ENCODE measurements at places on chromosomes 2 and 18.

DNA sequence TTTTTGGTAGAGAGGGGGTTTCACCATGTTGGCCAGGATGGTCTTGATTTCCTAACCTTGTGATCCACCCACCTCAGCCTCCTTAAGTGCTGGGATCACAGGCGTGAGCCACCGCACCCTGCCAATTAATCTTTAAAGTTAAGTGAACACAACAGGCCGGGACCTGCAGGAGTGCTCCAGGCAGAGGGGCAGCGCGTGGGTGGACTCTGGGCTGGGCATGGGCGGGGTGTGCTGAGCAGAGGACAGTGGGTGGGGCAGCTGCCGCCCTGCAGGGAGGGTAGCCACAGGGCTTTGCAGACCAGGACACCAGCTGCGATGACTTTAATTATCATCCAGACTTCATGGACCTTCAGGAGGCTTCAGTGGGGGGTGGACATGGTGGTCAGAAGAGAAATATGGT, 8.8 kb upstream of the GPR148 start:
- DNase-seq, result no peak

GRCh38 chr2:190649798-190650390, 1.0 kb downstream of the NAB1 start:
- DNase-seq, result no peak

- DNase-seq, result no peak
These were observed 150.6 kb upstream of the EPC2 start for GRCh38 chr2:148493822-148494563.

DNA sequence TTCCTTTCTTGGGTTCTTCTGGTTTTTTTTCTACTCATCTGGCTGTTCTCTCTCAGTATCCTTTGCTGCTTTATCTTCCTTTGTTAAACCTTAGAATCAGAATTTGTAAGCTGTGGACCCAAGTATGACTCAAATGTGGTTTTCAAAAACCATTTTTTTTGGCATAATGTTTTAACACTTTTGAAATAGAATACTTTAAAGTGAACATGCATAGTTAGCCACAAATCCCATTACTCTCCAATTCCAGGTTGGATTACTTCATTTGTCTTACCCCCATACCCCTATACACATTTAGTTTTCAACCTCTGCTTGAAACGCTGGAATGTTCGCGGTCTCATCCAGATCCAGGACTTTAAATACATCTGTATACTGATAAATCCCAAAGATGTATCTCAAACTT, 29.1 kb downstream of the ALMS1 start:
- DNase-seq, result no peak

- DNase-seq, result no peak
These were observed 43.1 kb downstream of the TNS1 start for GRCh38 chr2:217959723-217960122.

- no peak for DNase-seq
These were observed 287.2 kb upstream of the LINC00305 start for GRCh38 chr18:64436111-64436510.

- peak; percentile 88 for DNase-seq
These were observed at the start of gene ADNP2 for GRCh38 chr18:80108739-80109675. TSS of gene ADNP2 (plus strand) at chr18:80109262. CDS start at chr18:80117543, 8,281 bp downstream.

DNA sequence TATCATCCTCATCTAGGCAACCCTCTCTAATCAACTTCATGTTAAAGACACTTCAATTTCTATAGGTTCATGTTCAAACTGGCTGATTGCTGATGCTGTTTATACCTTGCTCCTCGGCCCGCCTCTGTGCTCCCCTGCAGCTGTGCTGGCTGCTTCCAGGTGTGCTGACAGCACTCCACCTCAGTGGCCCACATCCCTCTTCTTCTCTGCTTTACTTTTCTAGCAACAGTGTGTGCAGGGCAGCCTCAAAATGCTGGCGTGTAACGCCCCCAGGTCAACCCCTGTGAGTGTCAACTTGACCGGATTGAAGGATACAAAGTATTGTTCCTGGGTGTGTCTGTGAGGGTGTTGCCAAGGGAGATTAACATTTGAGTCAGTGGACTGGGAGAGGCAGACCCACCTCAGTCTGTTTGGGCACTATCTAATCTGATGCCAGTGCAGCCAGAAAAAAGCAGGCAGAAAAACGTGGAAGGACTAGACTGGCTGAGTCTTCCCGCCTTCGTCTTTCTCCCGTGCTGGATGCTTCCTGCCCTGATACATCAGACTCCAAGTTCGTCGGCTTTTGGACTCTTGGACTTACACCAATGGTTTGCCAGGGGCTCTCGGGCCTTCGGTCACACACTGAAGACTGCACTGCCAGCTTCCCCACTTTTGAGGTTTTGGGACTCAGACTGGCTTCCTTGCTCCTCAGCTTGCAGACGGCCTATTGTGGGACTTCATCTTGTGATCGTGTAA, 94.7 kb downstream of the COL6A3 start:
- no peak for DNase-seq

DNA sequence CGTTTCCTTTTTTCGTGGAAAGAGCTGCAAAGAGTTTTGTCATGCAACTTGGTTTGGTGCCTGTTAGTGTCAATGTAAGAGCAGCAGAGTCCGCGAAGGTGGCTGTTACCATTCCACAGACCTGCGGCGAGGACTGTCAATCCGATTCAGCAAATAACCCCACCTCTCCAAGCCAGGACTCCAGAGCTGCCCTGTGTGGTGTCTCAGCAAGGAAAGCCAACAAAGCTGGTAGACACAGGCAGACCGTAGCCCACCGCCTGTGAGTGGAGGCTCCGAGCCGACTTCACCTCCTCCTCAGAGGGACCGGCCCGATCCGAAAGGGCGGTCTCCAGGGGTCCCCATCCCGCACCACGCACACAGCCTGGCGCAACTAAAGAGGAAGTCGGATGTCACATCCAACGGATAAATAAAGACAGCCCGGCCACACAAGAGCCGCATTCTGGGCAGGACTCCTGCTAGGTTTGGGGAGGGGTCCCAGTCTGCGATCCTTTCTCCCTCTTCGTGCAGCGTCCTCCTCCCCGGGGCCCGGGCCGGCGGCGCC, 819 bp downstream of the ANKRD44 start:
- peak; percentile 32 for DNase-seq

DNA sequence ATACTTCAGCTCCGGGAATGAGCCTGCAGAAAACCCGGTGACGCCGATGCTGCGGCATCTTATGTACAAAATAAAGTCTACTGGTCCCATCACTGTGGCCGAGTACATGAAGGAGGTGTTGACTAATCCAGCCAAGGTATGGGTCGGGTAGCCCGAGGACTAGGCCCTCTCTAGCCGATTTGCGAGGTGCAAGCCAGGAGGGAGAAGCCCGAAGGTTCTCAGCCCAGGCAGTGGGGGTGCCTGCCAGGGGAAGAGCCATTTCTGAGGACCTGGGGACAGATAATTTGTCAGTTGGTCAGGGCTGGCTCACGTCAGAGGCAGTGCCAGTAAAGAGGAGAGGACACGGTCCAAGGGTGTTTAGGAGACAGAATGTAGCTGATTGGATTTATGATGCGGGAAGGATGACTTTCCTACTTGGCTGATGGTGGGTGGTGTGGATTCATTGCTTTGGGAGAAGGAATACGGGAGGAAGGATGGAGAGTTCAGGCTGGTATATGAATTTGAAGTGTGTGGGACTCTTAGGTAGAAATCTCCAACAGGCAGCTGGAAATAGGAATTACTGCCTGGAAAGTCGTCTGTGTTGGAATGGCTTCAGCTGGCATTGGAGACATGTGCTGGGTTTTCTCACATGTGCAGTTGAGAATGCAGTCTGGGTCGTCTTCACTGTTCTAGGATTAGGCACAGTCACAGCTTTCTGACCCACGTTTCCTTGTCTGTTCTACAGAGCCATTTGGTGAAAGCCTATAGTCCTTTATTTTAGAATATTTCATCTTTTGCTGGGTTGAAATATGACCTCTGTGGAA, 874 bp downstream of the NDUFAF7 start:
- no peak for DNase-seq

- DNase-seq, result peak; percentile 96
These were observed 398.2 kb downstream of the ADCYAP1 start for GRCh38 chr18:1302861-1303260.

- DNase-seq, result no peak
These were observed 36.9 kb downstream of the SUMO1 start for GRCh38 chr2:202201220-202202160.

DNA sequence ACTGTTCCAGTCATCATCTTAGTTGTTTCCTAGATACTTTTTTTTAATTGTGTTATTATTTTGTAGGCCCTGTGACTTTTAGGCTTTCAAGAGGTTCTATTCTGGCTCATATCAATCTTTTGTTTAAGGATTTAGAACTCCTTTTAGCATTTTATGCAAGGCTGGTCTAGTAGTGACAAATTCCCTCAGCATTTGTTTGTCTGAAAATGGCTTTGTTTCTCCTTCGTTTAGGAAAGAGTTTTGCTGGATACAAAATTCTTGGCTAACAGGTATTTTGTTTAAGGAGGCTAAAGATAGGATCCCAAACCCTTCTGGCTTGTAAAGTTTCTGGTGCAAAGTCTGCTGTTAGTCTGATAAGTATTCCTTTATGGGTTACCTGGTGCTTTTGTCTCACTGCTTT, 116.6 kb upstream of the SLC66A3 start:
- DNase-seq, result no peak

GRCh38 chr2:86314125-86314524, 23.3 kb downstream of the REEP1 start:
- DNase-seq, result no peak

GRCh38 chr2:168454737-168455644, 1.1 kb upstream of the CERS6 start:
- DNase-seq, result no peak

- DNase-seq, result no peak
These were observed 6.1 kb upstream of the NCL start for GRCh38 chr2:231470246-231470900.

GRCh38 chr2:218082586-218083351, 13.7 kb downstream of the RUFY4 start:
- no peak for DNase-seq

DNA sequence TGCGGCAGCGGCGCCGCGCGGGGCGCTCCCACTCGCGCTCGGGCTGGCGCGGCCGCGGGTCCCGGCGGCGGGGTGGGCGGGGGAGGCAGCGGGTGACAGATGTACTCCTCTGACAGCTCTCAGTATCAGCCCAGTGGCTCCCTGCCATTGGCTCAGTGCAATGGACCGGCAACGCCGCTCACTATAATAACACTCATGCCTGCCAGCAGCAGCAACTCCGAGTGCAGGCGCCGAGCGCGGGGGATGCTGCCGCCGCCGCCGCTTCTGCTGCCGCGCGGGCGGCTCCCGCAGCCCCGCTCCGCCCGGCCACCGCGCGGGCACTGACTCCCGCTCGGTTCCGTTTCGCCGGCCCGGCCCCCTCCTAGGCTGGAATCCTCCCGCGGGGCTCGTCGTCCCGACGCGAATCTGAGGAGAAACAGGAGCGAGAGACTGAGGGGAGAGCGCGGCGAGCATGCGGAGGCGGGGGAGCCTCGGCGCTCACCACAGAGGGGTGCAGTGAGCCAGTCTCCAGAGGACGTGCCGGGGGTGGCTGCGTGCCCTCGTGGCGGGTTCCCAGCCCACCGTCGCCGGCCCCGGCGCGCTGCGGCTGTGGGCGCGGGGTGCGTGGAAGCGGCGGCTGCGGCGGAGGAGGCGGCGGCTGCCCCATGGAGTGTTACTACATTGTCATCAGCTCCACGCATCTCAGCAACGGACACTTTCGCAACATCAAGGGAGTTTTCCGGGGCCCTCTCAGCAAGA, at the start of gene ZNF804A:
Gene ZNF804A (plus strand): TSS at position 214 of the 738 bp plus-strand sequence. CDS start 431 bp downstream, at position 645.
- peak; percentile 74 for DNase-seq

DNA sequence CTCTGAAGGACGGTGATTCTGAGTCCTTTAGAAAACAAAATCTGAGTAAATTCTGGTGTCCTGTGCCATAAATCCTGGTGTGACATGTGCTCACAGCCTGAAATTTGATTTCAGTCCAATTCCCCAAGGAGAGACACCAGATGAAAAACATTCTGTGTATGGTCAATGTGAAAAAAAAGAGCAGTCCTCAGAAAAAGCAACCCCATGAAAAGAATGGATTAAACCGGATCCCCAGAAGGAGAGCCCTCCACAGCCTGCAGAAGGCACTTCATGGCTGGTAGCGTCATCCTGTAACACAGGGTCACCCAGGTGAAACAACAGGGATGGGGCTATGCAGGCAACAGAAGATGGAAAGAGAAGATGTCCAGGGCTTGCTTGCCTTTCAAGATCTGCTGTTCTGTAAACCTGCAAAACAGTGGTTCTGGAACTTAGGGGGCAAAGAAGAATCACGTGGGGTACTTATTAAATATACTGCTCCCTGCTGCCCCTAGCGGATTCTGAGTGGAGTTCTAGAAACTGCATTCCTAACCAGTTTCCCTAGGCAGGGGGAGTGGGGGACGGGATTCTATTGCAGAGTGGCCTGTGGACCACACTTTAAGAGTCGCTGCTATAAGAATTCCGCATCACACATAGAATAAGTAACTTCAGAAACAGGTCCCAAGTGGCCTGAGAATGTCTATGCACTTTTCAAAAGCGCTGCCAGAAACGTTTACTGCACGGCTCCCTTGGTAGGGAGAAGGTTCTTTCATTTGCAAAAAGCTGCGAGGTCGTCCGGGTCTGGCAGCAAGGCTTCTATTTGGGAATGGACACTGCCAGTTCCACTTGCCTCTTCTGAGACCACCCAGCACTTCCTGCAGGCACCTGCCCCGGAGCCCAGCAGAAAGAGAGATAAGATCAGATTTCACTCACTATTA, 118.9 kb upstream of the ARL5A start:
- no peak for DNase-seq

- DNase-seq, result no peak
These were observed 122.6 kb upstream of the SPRED2 start for GRCh38 chr2:65554765-65555591.

DNA sequence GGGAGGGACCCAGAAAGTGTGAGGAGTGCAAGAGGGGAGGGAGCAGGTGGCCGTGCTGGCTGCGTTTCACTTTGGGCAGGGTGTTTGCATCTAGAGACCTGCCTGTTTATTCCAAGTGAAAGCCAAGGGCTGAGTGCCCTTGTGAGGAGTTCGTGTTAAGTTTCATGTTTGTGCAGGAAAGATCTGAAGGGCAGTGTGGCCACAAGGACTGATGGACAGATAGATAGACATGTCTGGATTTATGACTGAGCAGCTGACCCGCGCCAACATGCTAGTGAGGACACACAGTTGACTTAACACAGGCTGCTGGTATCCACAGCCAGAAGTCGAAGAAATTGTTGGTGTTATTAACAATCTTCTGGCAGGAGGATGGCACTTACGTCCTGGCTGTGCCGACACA, 387.6 kb upstream of the TNP1 start:
- no peak for DNase-seq

DNA sequence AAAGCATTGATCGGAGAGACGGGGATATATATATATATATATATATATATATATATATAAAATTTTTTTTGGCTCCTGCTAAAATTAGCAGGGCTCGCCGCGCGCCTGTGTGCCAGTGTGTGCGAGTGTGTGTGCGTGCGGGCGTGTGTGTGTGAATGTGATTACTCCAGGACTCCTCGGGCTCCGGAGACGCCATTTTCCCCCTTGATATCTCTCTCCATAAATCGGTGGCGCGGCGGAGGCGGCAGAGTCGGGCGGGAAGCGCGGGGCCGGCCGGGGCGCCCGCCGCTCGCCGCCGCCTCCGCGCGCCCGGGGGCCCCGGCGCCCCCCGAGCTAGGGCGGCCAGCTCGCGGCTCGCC, 795 bp upstream of the SETBP1 start:
- DNase-seq, result peak; percentile 78

All from COR-L47 (cell line).